ENCODE measurements at places on chromosomes 2 and 18.
A peak's percentile ranks its signal among the peaks of the same experiment; 100 is the strongest.

- DNase-seq, result no peak
These were observed 35.4 kb downstream of the LBH start for GRCh38 chr2:30266705-30267104.

GRCh38 chr2:82793711-82794435, 1665.2 kb downstream of the SUCLG1 start:
- DNase-seq, result no peak

DNA sequence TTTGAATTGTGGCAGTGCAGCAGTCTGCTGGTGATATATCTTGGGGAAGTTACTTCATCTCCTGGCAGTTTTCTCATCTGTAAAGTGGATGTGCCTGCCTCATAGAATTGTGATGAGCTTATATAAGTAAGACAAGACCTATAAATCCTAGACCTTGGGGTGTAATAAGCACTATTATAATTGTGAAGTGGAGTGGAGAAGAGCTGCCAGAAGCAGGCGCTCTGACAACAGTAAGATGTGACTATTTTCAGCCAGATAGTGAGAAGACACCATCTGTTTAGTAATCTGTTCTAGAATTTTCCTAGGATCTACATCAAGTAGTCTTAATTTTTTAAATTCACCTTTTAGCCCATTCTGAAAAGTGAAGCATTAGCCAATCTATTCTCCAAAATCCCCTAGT, 85.6 kb upstream of the TSPYL6 start:
- no peak for DNase-seq

- DNase-seq, result no peak
These were observed 349.2 kb upstream of the ID2 start for GRCh38 chr2:8332646-8333045.

DNA sequence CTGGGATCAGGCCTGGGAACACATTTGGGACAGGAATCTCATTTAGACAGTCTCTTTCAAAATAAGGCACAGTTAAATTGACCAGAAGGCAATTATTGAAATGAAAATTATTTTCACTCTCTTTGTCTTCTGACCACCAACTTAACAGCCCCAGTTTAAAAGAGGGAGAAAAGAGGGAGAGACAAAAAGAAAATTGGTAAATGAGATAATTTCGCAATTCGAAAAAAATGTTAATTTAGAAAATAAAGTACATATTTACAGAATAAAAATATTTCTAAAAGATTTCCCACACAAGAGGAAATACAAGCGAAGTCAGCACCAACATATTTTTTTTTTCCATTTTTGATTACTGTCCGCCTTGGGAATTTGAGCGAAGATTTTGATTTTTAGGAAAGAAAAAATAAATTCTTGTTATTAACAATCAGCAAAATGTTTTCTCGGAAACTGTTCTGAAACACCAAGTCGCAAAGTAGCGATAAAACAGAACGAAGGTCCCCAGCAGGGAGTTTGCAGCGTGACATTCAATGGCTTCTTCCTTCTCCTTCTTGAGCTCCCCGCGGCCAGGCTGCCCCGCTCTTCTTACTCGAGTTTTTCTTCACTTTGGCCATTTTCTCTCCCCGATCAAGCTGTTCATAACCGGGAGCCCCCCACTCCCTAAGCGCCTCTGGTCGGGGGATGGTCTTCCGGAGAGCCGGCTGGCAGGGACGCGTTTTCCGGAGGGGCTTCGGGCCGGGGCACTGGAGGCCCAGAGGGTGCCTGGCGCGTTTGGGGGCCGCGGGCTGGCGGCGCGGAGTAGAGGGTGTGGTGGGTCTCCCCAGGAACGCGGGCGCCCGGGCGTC, 5.0 kb downstream of the SP9 start:
- DNase-seq, result peak; percentile 66

DNA sequence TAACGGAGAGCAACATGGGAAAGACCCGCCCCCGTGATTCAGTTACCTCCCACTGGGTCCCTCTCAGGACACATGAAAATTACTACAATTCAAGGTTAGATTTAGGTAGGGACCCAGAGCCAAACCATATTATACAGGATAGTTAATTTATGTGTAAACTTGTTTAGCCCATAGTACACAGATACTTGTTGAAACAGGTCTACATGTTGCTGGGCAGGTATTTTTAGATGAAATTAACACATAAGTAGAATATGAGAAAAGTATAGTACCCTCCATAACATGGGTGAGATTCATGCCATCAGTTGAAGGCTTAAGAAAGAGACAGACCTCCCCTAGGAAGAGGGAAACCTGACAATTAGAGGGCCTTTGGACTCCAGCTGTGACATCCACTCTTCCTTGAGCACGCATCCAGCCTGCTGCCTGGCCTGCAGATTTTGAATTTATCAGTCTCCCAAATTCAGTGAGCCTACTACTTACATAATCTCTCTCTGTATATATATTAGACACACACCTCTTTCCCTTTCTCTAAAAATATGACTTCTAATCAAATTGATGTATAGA, 463.5 kb upstream of the NETO1 start:
- DNase-seq, result no peak

DNA sequence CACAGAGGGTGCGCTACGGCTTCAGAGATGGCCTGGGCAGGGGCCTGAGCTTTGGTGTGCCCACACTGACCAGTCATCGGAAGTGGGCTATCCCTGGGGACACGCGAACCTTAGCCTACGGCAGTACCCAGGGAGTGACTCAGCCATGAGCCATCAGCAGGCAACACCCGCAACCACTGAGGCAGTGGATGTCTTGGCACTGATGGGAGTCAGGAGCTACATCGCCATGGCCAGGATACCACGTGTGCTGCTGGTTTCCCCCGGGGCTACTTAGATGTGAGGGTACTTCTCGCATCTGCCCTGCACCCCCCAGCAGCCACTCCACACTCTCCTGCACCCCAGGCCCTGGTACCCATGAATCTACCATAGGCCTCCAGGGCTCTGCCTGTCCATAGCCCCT, 12.8 kb upstream of the HPCAL1 start:
- no peak for DNase-seq

GRCh38 chr2:38709567-38710194, 41.5 kb downstream of the SRSF7 start:
- DNase-seq, result no peak

GRCh38 chr18:35841283-35841682, 131.2 kb upstream of the RMP24 start:
- DNase-seq, result no peak

GRCh38 chr2:74418312-74418711, 3.1 kb downstream of the C2orf81 start:
- DNase-seq, result no peak

GRCh38 chr18:76390452-76391035, 104.5 kb downstream of the ZNF516 start:
- peak; percentile 55 for DNase-seq

DNA sequence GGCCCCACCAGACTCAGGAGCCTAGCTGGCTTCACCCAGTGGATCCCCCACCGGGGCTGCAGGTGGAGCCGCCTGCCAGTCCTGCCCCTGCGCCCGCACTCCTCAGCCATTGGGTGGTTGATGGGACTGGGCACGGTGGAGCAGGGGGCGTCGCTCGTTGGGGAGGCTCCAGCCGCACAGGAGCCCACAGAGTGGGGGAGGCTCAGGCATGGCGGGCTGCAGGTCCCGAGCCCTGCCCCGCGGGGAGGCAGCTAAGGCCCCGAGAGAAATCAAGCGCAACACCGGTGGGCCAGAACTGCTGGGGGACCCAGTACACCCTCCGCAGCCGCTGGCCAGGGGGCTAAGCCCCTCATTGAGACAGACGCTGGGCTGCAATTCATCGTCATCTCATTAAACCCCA, 184.0 kb downstream of the SNTG2 start:
- DNase-seq, result no peak

DNA sequence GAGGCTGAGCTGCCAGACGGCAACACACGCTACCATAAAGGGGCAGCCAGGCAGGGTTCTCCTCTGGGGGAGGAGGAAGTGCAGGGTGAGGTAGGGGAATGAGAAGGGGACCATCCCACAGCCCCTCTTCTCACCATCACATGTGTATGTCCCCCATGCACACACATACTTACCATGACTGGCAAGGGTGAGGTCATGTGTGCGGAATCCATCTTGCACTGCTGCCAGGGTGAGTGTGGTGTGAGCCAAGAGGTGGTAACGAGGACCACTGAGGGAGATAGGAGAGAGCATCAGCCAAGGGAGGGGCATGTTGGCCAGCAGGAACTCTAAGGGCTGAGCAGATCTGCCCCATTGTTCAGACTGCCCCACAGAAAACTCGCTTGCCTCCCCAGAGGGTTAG, 7.1 kb downstream of the WDR54 start:
- DNase-seq, result peak; percentile 31

- no peak for DNase-seq
These were observed 41.8 kb downstream of the NCK2 start for GRCh38 chr2:105786231-105787230.

- no peak for DNase-seq
These were observed 24.7 kb downstream of the LGALSL start for GRCh38 chr2:64478502-64479230.

DNA sequence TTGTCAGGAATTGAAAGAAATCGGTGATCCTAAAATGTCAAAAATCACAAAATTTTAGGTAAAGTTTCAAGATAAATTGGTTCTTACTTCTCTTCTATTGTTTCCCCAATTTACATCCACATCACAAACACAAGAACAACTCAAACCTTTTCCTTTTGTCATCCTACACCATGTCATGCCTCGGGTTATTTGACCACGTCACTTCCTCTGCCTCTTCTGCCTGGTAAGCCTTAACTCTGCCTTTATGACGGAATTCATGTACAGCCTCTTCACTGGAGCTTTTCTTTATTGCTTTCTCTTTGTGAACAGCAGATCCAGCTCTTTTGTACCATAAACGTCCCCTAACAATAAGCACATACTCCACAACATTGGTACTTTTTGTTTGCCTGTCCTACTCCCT, 258.0 kb downstream of the DPP10 start:
- DNase-seq, result no peak

DNA sequence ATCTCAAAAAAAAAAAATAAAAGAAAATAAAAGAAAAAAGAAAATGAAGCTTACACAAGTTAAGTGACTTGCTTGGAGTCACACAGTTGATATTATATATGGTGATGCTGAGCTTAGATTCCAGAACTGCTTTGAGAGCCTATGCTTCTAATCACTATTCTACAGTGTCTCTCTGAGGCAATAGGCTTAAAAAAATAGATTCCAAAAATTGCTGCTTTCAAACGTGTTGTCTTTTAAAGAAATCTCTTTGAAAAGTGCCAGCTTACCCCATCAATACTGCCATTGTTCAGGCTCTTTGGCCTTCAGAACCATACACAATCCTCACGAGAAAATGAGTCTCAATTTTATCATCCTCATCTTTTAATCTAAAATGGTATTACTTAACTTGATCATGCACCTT, 102.6 kb downstream of the CDK15 start:
- no peak for DNase-seq

- DNase-seq, result no peak
These were observed 70.2 kb downstream of the HRH4 start for GRCh38 chr18:24530630-24531111.

DNA sequence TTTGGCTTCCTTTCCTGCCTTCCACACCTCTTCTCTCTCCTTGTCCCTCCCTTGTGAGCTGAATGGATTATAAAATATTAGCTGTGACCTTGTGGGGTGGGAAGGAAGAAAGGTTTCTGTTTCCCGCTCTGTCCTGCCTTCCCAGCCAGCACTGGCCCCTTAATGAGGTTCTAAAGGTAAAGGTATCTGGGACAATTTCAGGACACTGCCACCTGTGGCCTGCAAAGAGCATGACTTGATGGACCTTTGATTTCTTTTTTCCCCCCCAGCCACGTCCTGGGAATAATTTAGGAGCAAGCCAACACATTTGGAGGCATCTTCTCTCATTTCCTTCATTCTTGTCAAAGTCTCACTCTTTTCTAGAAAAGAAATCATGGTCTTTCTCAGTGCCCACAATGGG, 246.7 kb upstream of the EPAS1 start:
- no peak for DNase-seq

GRCh38 chr2:74833418-74834233, at the start of gene HK2:
TSS of gene HK2 (plus strand) at chr2:74834127. CDS start at chr2:74834581, 454 bp downstream.
- DNase-seq, result peak; percentile 84

DNA sequence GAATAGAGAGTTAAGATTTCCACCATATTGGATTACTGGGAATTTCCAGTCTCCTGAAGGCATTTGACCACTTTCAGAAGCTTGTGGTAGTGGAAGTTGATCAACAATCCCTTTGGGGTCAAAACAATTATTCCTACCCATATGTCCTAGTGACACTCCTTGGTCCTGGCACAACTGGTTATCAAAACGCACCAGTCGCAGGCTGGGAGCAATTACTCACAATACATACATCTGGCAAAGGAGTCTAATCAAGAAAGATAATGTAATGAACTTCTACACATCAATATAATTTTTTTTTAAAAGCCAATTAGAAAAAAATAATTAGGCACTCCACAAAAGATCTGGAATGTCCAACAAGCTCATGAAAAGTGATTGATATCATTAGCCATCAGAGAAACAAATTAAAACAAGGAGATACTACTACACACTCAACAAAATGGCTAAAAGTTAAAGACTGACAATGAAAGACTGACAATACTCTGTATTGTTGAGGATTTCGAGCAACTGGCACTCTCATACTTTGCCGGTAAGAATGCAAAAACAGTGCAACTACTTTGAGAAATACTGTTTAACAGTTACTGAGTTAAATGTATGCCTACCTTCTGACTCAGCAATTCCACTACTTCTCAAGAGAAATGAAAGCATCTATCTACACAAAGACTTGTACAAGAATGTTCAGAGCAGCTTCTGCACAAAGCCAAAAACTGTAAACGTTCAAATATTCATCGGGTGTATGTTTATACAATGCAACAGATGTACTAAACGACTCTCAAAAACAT, 2.0 kb downstream of the INO80C start:
- no peak for DNase-seq

DNA sequence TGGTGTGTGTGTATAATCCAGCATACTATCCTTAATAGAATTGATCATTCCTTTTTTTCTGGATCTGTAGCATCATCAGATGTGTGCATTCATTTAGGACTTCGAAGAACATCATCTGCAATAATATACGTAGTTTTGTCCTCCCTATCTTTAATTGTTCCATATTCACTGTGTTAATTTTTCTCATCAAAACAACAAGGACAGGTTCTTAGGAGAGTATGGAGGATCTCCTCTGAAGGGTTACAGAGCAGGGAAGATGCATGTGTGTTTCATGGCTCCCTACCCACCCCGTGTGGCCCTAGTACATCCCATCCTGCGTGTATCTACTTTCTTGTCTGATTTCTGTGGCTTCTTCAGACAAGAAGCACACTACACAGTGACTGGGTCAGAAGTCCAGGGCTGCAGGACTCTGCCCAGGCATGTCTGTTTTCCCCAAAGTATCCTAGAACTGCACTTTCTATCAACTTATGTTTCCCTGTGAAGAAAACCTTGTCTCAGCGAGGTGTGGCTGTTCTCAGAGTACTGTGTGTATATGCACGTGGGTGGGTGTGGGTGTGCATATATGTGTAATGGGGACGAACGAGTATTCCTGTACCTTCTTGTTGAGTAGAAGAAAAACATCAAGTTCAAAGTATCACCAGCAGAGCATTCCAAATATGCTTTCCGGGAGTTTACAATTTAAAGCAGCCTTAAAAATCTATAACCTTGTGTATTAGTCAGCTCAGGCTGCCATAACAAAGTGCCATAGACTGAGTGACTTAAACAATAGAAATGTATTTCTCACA, 220.4 kb upstream of the FOSL2 start:
- no peak for DNase-seq

- no peak for DNase-seq
These were observed 91.0 kb downstream of the ADCYAP1 start for GRCh38 chr18:995629-996028.

GRCh38 chr2:75844651-75845050, 133.9 kb upstream of the GCFC2 start:
- DNase-seq, result no peak

- DNase-seq, result no peak
These were observed 267.0 kb downstream of the MREG start for GRCh38 chr2:215746226-215746886.
